ENCODE measurements at places on chromosomes 1 and 21.

DNA sequence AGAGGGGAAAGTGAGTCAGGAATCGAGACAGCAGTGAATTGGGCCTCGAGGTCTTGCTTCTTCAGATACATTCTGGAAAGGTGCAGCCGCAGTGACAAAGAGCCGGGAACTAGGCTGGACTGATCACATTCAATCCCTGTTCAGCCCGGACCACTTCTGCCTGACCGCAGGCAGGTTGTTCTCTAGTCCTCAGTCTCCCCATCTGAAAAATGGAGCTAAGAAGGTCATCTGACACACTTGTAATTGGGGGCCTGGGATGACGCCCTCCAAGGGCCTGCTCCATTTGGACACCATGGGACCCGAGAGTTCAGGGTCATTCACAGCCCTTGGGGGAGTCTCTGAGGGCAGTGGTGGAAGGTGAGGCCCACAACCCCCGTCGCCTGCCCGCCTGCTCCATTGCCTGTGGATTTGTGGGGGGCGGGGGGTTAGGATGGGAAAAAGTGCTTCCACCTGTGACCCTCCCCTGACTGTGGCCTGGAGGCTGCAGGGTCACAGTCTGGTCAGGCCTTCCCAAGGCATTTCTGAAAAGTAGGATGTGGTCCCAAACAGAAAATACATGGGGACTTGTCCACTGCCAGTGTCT is 87.9 kb upstream of the CSF3R start:
- DNase-seq, result no peak

DNA sequence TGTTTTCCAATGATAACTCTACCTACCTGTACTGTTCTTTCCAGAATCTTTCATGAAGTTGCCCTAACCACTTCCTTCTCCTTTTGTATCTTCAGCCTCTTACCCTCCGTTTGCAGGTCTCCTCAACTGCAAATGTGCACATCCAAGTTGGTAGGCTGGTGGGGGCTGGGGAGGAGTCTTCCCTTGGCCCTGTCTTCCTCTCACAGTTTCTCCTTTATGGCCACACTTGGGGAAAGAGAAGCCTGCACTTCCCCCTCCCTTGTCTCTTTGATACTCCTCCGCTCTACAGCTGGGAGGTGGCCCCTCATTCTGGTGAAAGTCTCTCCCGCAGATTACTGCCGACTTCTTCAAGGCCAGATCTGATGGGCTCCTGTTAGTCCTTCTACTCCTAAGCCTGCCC is 26.9 kb upstream of the GPR88 start:
- no peak for DNase-seq

DNA sequence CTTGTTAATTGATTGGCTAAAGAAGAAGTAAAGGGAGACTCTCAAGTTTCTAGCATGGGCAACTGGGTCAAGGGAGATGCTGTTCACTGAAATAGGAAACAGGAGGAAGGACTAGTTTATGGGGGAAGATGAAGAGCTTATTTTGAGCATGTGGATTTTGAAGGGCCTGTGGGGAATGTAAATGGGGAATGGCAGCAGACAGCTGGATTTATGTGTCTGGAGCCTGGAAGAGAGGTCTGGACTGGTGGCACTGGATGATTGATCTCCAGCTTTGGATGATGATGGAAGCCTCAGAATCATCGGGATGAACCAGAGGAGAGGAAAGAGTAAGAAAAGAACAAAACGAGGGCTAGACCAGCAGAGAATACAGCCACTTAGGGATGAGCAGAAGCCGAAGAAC is 54.9 kb upstream of the ENAH start:
- DNase-seq, result no peak

- no peak for DNase-seq
These were observed 149.5 kb downstream of the TTLL7 start for GRCh38 chr1:83849191-83850061.

DNA sequence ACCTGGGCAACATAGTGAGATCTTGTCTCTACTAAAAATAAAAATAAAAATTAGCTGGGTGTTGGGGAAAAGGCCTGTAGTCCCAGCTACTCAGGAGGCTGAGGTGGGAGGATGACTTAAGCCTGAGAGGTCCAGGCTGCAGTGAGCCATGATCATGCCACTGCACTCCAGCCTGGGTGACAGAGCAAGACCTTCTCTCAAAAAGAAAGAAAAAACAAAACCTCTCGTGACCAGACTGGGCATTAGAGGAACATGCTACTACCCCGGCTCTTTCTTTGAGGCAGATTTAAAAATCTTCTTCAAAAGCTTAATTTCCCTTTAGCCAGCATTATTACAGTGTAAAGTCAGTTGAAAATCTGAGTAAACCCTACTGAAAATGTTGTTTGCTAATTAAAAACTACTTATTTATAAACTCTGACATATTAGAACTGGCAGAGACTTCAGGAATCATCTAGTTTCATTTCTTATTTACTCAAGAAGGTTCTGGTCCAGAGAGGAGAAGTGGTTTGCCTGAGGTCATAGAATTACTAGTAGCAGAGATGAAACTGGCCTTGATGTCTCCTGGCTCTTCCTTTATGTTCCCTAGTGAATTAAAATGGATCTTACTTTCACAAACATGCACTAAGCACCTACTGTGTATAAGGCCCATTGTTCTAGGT is 11.6 kb upstream of the ELAVL4 start:
- DNase-seq, result no peak

All from ACHN (cell line).